ENCODE measurements at places on chromosomes 1 and 21.

- DNase-seq, result no peak
These were observed 121.2 kb downstream of the ITSN1 start for GRCh38 chr21:33763582-33763899.

DNA sequence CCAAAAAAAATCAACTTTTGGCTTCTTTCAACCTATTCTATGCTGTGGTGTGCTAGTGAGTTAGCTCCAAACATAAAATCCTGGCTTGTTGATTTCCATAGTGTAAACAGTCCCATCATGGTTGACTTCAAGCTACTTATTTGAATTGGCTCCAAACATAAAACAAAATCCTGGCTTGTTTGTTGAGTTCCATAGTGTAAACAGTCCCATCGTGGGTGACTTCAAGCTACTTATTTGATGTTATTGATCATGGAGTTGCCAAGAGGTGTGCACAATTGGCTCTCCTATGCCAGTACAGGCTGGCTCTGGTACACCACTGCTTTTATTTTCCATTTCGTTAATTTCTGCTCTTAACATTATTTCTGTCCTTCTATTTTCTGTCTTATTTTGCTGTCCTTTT is 1.8 kb upstream of the COA6 start:
- DNase-seq, result no peak

GRCh38 chr21:26684889-26685288 is 111.8 kb upstream of the CYYR1 start:
- DNase-seq, result no peak

GRCh38 chr1:78283691-78284090 is 207.1 kb upstream of the PTGFR start:
- no peak for DNase-seq

- DNase-seq, result no peak
These were observed 79.1 kb upstream of the IVNS1ABP start for GRCh38 chr1:185396126-185396525.

- DNase-seq, result no peak
These were observed 30.3 kb upstream of the ABCG1 start for GRCh38 chr21:42188663-42189062.

- DNase-seq, result no peak
These were observed 252.3 kb upstream of the ZP4 start for GRCh38 chr1:238143038-238143437.

All from fibroblast of pulmonary artery (primary cell).